ENCODE measurements at places on chromosomes 2 and 18.
A peak's percentile ranks its signal among the peaks of the same experiment; 100 is the strongest.

DNA sequence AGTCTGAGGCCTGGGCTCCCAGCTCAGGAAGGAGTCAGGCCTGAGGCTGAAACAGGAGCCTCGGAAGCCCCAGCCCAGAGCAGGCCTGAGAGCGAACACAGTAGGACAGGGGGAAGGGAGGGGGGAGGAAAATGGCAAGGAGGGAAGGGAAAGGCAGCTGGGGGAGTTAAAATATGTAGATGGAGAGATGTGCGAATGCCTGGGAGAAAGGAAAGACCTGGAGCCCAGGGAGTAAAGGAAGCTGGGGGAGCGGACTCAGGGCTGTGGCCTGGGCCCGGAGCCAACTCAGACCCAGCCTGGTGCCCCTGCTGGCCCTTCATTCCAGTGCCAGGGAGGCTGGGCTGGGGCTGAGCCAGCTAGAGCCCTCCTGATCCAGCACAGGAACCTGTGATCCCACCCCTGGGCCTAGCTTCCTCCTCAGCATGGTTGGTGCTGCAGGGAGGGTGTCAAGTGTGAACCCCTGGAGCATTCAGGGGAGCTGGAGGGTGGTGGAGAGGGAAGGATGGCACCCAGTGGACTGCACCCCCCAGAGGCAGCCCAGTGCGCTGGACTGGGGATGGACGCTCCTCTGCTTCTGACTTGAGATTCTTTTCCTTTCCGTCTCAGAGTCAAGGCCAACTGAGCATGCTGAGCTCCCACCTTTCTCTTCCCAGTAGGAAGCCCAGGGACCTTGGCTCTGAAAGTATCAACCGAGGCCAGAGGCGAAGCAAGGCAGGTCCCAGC, 46.3 kb downstream of the EMX1 start:
- DNase-seq: peak; percentile 61

- DNase-seq: no peak
Measured at GRCh38 chr2:108355906-108356734, 21.6 kb upstream of the SULT1C4 start.

DNA sequence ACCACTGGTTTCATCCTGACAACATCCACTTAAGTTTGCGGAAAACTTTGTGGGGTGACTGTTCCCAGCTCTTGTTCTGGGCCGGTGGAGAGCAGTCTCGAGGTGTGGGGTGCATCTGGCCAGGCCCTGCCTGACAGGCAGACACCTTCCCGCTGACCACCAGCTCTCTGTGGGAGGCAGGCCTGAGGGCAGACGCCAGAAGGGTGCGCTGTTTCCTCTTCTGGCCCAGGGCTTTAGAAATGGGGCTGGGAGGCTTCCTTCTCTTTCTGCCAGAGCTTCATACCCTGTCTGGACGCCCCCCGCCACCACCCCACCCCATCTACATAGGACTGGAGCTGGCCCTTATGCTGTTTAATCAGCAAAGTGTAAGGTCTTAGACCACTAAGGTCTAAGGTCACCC, 263.8 kb downstream of the LOXHD1 start:
- DNase-seq: no peak

DNA sequence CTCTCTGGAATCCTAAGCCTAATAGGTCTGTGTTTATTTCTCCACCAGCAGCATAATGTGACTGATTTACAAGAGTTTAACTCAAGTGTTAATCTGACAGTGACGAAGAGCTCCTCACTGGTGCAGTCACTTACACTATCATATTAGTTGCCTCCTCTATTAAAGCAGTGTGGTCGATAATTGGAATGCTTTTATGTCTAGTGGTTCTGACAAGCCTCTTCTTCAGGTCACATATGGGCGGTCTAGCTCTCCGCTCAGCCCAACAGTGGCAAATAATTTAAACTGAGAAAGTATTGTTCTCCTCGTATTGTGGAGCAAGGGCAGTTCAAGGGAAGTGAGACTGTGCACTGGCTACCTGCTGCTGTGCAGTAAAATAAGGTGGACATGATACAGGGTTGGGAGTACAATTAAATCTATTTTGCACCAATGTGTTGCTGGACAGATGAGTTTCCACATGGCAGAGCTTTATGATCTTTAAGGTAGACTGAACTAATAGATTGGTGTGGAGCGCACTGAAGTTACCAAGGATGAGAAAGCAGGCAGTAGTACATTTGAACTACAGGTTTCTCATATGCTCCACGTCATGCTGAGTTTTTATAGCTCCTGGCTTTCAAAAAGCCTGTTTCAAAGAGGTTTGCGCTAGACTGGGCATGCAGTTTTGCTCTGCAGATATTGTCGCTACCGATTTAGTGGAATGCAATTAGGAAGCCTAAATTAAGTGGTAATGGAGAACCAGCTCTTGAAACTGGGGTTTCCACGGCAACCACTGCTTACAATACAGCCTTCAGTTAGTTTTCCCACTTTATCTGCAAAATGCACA, 151.7 kb upstream of the POU3F3 start:
- DNase-seq: no peak

DNA sequence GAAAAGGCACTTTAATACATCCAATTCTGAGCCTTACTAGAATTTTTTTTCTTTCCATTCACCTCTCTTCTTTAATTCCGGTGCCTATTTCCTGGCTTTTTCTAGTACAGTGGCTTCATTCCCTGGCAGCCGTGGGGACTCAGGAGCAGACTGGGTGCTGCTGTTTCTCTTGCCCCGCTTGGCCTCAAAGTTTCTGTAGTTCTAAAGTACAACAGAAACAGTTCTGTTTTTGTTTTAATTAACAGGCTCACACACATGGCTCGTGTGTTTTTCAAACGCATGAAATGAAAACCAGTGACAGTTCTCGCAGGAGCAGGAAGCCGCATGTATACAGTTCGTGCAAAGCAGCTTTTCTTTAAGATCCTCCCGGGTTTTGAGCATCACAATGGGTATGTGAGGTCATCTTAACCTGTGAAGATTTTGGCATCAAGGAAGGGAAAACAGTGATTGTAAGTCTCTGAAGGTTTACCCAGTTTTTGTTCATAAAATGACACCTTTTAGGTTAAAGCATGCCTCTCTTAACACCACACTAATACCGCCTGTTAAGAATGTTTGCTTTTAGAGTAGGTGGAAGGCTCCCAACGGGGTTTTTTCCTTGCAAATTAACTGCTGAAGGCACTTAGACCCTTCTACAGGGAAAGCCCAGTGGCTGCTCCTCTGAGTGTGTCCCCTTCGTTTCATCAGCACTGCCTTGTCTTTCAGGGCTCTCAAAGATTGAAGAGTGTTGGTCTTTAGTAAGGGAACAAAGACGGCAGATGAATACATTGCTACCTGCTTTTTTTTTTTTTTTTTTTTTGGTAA, 5.8 kb downstream of the FZD7 start:
- DNase-seq: no peak

- no peak for DNase-seq
Measured at GRCh38 chr2:177525351-177525924, 132.9 kb downstream of the AGPS start.

DNA sequence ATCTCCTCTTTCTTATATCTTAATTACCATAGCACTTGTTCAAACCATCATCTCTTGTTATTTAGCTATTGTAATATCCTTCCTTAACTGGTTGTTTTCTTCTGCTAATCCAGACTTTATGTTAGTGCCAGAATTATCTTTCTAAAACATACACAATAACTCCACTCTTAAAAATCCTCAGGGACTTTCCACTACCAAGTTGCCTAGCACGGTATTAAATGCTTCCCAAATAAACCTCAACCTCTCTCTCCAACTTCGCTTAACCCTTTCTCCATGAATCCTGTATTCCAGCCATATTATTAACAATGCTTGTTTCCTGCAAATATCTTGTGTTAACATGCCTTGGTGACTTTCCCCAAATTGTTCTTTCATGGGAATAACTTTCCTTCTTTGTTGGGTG, 84.5 kb downstream of the FAM228A start:
- no peak for DNase-seq

DNA sequence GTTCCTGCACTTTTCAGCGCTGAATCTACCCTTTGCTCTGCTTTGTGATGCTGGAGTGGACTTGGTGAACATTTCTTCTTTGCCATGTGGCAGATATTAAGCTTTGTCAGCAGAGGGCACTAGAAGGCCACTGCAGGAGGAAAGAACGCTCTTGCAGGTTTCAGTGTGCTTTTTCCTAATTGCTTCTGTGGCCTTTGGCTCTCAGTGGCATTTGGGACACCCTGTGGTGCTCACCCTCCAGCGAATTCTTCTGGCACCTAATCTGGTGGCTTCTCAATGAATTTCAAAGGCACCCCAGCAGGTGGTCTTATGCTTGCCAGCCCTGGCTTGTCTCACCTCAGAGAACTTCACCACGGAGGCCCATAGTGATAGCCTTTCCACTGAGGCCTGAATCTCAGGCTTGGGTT, 146.7 kb downstream of the MYO3B start:
- peak; percentile 11 for DNase-seq

DNA sequence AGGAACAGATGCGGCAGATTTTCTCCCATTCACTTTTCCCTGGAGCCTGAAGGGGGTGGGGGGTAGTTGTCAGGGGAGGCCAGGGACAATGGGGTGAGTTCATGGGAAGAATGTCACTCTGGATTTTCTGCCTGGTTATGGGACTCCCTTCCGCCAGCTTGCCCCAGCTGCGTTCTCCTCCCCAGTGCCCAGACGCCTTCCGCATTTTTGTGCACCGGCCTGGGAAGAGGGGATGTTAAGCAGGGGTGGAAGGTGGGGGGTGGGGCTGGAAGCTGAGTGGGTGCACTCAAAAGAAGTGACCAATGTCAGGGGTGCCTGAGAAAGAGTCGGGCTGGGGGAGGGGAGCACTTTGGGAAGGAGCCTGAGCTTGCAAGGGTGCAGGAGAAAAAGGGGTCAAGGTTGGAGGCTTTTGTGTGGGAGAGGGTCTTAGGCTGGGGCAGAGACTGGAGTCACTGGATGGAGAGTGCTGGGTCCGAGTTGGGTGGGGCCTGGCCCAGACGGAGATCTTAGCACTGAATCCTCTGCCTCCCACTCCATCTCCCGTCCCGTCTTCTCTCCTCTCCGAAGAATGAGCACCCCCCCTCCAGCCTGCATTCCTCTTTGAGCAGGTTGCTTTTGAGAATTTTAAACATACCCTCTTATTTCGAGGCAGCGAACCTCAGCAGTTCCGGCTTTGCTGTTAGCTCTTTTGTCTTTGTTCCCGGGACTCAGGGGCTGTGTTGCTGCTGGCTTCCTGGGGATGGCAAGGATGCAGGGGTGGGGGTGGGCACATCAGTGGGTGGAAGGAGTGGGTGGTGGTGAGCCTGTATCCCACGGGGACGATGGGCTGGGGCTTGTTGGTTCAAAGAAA, 2.7 kb downstream of the IGFBP2 start:
- no peak for DNase-seq

GRCh38 chr2:79993144-79993543, 311.4 kb downstream of the LRRTM1 start:
- no peak for DNase-seq

DNA sequence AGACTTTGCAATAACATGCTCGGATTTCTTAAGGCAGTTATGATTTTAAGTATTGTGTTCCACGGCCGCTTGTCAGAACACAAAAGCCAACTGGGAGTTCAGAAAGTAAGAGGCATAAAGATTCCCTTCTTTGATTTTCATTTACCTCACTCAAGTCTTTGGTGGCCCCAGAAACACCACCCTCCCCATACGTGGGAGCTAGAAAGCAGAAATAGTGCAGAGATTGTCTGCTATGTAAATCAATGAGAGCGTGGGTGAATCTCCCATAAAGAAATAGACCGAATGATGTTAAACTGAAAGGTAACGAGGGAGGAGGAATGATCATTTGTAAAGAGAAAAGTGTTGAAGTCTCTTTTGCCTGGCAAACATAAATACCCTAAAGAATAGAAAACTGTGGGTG, 322.1 kb upstream of the ETAA1 start:
- no peak for DNase-seq

- DNase-seq: no peak
Measured at GRCh38 chr2:12059616-12060441, 313.4 kb downstream of the LPIN1 start.

- DNase-seq: no peak
Measured at GRCh38 chr2:68700560-68700959, 34.1 kb upstream of the ARHGAP25 start.

GRCh38 chr2:50333529-50334228, 698.3 kb downstream of the NRXN1 start:
- DNase-seq: no peak

DNA sequence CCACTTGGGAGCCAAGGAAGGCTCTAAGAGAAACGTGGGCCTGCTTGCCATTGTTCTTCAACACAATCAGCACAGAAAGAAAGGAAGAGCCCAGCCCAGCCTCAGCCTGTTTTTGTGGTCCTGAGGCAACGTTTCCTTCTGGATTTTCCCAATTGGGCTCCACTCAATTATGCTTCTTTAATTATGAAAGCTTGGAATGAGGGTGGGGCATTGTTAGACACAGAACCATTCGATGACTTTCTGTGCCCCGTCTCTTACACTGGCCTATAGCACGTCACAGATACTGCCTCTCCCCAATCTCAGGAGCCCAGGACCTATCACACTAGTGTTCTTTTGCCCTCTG, 207.4 kb downstream of the ZFP36L2 start:
- no peak for DNase-seq

DNA sequence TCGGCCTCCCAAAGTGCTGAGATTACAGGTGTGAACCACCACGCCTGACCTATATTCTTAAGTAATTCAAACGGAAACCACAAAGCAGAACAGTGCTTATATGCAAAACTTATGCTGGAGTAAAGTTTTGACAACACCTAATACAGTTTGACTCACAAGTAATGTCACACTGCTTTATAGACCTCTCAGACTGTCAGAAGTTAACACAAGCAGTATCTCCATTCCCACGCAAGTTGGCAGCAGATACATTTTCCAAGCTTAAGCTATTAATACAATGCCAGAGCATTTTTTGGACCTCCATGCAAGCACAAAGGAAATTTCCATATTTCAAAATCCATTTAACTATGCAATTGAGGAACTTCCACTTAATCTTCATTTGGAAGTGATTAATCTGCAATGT, 21.0 kb upstream of the SANBR start:
- no peak for DNase-seq

- no peak for DNase-seq
Measured at GRCh38 chr2:168180483-168180882, 66.9 kb downstream of the STK39 start.

DNA sequence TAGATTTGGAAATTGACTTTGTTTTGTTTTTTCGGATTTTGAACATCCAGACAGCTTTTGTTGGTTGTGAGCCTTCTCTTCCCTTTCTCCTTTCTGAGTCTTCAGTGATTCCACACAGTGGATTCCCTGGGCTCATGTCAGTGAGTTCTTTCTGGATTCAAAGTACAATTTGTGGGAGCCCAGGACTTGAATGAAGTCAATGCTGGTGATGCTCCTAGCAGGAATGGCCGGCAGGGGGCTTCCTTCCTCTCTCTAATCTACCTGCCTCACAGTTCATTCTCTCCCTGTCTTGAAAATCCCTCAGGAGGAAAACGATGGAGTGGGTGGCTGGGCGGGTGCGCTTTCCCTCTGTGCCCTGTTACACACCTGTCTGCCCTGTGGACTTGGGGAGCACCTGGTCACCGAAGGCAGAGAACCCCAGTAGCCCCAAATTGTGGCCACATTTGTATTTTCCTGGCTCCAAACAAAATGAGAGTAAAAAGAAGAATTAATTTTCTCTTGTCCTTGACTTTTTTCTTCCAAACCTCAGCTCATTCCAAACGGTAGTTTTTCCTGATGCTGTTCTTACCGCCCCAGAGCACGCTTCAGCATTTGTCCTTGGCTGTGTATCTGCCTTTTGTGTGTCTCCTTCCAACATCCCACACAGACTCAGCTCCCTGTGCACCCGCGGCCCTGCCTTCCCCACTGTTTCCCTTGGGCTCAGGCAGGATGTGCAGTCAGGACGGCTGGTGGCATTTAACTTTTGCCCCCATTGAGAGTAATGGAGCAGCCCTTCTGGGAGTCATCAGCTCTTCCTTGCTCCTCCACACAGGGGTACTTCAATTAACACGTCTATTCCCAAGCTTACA, 86.6 kb downstream of the MARCO start:
- no peak for DNase-seq

- no peak for DNase-seq
Measured at GRCh38 chr2:61557381-61557780, 19.2 kb upstream of the XPO1 start.
